ENCODE measurements at places on chromosomes 1 and 21.

DNA sequence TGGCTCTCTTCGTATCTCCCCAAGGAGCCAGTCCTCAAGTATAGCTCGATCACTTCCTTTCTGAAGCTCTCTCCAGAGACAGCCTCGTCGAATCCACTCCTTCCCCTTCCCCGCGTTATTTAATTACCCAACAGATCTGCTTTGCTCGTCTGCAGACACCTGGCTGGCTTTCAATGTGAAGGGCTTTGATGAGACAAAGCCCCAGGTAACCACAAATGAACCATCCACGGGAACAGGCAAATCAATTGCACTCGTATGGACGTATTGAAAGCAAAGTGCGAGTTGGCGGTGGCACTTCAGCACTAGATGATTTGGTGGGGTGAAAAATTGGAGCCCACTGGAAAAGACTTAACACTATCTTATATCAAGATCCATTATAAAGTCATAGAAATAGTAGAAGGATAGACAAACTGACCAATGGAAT, 364 bp upstream of the BCAR3 start:
- no peak for DNase-seq

GRCh38 chr1:157963713-157964112, 29.7 kb upstream of the KIRREL1 start:
- DNase-seq, result no peak

- DNase-seq, result no peak
These were observed 5.3 kb downstream of the RXFP4 start for GRCh38 chr1:155946633-155947219.

GRCh38 chr1:30756545-30757351, 826 bp downstream of the LAPTM5 start:
- DNase-seq, result no peak

DNA sequence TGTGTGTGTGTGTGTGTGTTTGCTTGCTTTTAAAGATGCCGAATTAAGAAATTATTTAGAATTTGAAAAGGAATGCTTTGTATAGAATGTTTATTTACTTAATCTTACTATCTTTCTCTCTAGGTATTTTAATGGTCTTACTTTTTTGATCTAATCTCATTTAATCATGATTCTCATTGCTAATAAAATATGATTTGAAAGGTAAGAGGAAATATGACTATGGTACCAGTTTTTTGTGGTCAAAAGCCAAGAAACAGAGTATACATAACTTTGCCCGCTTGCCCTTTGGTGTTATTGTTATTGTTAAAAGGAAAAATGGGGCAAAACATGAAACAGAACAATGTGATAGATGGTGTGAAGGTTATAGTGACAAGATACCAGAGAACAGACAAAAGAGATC, 74.6 kb downstream of the RPS6KC1 start:
- DNase-seq, result no peak

DNA sequence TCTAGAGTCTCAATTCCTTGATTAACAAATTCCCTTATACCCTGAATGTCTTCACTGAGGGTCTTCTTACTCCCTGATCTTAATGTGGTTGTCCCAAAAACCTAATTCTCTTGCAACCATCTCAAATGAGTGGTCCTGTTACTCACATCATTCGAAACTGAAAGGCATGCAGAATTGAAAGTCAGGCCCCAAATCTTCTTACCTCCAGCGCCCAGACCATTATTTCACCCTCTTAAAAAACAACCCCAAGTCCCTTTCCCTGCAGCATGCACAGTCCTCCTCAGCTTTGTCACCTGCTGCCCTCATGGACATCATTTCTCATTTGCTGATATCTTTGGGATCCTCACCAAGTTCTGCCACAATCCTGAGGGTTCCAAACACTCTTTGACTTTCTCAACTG, 230.1 kb downstream of the SEC16B start:
- no peak for DNase-seq

DNA sequence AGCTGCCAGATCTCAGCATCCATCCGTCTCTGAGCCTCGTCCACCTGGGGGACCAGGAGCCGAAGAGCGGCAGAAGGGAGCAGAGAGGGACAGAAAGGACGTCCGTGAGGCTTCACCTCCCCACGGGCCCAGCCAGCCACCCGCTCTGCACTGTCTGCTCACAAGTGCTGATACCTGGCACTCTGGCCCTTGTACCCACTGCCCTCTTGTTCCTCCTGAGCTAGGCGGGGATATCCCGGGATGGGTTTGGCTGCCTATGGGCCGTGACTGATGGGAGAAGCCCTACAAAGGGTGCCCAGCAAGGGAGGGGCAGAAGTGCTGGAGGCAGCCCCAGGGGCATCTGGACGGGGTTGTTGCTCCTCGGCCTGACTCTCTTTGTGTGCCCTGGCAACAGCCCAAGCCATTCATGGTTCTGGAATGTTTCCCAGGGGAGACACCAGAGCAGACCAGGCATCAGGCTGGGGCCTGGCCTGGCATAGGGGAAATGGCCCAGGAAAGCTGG, 57.6 kb downstream of the LDLRAD2 start:
- peak; percentile 88 for DNase-seq

DNA sequence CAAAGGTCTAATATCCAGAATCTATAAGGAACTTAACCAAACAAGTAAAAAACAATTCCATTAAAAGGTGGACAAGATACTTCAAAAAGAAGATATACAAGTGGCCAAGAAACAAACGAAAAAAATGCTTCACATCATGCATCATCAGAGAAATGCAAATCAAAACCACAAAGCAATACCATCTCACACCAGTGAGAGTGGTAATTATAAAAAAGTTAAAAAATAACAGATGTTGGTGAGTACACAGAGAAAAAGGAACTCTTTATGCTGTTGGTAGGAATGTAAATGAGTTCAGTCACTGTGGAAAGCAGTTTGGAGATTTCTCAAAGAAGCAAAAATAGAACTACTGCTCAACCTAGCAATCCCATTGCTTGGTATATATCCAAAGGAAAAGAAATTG, 218.6 kb downstream of the SLC44A5 start:
- no peak for DNase-seq

DNA sequence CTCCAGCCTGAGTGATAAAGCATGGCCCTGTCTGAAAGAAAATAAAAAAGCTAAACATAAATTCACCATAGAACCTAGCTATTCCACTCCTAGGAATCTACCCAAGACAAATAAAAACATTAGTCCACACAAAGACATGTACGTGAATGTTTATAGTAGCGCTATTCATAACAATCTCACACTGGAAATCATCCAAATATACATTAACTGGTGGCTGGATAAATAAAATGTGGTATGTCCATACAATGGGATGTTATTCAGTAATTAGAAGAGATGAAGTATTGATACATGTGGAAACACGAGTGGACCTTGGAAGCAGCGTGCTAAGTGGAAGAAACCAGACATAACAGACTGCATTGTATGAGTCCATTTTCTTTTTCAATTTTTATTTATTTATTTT, 29.7 kb downstream of the RIPPLY3 start:
- no peak for DNase-seq

- DNase-seq, result no peak
These were observed 21.2 kb downstream of the RCSD1 start for GRCh38 chr1:167651161-167651693.

GRCh38 chr1:156083800-156084790, 1.8 kb upstream of the MEX3A start:
- DNase-seq, result no peak

GRCh38 chr1:237239248-237239647, 197.3 kb downstream of the RYR2 start:
- no peak for DNase-seq

- DNase-seq, result no peak
These were observed 21.8 kb downstream of the PPT1 start for GRCh38 chr1:40075266-40075665.

DNA sequence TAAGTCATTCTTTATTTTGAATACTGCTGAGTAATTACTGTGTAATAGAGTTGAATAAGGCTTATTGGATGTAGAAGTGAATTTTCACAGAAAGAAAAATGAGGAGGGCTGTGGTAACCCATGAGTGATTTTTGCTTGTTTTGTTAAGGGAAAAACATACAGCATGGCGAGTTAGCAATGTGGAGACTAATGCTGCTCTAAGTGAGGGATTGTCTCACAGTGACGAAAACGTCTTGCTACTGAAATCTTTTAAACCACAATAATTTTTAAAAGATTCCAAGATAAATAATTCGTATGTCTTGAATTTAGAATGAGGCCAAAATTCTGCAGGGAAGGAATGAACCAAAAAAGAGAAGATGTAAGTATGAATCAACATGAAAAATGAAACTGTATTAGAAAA, 16.2 kb upstream of the PLA2G4A start:
- DNase-seq, result no peak

DNA sequence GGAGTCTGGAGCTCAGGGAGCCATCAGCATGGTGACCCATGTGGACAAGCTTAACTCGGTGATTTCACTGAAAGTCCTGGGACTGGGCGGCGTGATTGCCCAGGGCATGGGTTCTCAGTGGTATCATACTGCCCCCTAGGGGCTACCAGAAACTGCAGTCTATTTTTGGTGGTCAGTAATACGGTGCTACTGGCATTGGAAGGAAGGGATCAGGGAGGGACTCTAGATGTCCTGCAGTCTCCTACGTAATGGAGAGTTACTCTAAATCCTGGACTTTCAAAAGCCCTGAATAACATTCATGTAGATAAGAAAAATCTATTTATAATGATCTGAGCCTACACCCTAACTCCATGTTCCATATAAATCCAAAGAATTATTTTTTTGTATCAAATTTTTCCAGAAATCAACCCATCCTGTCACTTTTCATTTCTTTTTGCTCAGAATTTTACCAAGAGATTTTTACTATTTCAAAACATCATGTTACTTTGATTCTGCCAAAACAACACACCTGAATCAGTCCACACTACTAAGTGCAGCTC, 37.3 kb downstream of the PABPC4 start:
- DNase-seq, result no peak

DNA sequence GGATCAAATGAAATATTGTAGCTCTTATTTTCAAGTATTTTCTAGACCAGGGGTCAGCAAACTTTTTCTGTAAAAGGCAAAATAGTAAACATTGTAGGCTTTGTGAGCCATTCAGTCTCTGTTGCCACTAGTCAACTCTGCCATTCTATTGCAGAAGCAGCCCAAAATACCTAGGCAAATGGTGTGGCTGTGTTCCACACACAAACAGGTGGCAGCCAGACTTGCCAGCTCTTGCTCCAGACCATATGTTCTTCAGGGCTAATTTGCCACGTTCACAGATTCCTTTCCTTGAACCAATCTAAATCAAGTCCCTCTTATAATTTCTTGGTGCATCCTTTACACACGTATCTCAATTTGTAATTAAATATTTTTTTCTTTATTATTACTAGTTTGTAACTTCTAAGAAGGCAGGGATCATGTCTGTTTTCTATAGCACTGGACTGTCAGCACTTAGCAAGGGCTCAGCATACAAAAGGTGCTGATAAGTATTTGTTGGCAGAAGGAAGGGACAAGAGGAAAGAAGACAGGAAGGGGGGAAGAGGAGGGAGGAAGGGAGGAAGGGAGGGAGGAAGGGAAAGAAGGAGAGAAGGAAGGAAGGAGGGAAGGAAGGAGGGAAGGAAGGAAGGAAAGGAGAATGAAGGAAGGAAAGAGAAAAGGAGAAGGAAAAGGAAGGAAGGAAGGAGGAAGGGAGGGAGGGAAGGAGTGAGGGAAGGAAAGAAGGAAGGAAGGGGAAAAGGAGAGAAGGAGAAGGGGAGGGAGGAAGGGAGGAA, 106.5 kb upstream of the EDEM3 start:
- no peak for DNase-seq

DNA sequence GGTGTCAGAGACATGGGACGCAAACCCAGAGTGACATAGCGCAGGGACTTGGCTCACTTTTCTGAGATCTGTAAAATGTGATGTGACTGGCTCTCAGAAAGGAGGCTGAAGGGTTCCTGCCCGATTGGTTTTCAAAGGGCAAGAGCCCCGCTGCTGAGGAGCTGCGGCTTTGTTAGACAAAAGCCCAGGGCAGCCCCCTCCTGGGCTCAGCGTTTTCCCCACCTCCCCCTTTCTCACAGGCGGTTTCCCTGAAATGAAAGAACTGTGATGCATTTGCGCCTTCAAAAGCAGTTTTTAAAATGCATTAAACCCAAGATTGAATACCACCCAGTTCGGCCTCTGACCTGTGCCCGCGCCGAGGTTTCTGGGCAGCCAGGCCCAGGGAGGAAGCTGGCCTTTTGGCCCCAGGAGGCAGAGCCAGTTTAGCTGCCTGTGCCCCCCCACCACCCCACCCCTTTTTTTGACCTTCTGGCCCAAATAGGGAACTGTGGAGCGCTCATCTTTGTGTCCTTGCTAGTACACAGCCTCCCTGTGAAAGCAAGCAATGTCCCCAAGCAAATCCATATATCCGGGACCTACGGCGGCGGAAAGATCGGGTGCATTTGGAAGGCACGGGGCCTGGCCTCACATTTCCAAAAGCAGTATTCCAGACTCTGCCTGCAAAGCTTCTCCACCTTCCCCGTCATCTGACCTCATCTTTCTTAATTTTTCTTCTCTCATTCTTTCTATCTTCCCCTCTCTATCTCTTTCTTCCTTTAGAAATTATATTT, 28.6 kb downstream of the CD247 start:
- DNase-seq, result no peak

DNA sequence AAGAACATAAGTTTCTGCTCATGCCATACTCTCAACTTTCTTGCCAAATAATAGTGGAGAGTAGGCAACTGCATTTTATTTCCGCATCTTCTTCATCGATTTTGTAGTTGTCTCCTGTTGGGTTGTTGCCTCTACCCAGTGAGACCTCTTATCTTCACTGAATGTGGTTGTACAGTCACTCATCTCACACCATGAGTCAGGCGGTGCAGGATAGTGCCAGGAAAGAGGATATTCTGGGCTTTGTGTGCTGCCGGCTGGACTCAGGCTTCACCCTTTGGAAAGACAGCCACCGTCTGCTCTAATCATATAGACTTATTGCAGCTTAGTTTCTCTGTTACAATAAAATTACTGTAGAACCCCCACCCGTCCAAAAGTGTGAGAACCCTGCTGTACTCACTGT, 154.3 kb upstream of the USP24 start:
- no peak for DNase-seq

DNA sequence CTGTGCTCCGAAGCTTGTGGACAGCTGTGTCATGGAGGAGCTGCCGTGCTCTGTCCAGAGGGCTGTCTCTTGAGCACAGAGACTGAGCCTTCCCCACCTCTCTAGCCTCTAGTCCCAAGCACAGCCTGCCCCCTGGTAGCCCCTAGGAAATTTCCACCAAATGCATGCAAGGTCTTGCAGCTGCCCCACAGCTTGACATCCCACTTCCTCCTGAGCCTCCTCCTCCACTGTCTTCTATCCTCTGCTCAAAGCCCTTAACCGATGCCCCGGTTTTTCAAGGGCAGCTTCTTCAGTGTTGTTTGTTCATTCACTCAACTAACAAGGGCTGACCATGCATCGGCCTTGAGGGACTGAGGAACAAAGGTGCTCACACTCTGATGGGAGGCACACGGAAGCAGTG, 20.6 kb upstream of the PROK1 start:
- no peak for DNase-seq

- DNase-seq, result peak; percentile 62
These were observed 67.4 kb downstream of the ARHGEF10L start for GRCh38 chr1:17606826-17607440.

Data from NCI-H1092 (cell line).